ENCODE measurements at places on chromosomes 5 and 9.
A peak's percentile ranks its signal among the peaks of the same experiment; 100 is the strongest.

GRCh38 chr5:52802974-52803336, 15.2 kb downstream of the ITGA1 start:
- no peak for DNase-seq

- no peak for DNase-seq
Observed at GRCh38 chr5:119318256-119318894, 37.4 kb upstream of the TNFAIP8 start.

DNA sequence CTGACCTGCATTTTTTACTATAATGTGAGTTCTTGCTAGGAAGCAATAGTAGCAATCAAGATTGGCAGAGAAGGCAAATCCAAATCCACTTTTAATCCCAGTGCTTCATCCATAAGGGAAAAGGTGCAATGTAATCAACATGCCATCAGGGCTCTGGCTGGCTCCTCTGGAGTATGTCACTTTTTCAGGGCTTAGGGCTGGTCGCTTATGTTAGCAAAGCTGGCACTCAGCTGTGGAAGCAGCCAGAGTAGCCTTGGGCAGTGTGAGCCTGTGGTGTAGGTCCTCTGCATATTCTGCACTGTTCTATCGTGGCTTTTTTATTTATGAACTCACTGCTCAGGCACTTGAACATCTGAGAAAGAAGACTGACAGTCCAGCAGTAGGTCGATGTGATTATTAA, 16.1 kb downstream of the ACTBL2 start:
- DNase-seq: no peak

DNA sequence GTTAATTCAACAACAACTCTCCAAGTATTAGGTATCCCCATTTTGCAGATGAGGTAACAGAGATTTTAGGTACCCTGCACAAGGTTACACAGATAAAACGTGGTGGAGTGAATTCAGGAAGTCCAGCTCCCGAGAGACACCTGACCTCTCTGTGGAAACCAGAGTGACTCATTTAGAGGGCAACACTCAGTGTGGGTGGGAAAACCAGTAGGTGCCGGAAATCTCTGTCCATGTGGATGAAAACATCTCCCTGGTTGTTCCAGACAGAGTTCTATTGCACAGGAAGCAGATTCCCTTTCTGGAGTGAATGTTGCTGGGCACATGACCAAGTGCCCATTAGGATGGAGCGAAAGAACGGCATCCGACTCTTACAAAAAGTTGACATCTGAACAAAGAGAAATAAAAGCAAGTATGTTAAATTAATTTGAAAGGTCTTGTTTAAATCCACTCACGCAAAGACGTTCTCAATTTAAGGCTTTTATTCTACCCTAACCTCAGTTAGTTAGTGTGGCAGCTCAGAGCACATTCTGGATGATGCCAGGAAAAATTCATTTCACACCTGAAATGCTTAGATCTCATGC, 391.9 kb upstream of the WWC1 start:
- no peak for DNase-seq

DNA sequence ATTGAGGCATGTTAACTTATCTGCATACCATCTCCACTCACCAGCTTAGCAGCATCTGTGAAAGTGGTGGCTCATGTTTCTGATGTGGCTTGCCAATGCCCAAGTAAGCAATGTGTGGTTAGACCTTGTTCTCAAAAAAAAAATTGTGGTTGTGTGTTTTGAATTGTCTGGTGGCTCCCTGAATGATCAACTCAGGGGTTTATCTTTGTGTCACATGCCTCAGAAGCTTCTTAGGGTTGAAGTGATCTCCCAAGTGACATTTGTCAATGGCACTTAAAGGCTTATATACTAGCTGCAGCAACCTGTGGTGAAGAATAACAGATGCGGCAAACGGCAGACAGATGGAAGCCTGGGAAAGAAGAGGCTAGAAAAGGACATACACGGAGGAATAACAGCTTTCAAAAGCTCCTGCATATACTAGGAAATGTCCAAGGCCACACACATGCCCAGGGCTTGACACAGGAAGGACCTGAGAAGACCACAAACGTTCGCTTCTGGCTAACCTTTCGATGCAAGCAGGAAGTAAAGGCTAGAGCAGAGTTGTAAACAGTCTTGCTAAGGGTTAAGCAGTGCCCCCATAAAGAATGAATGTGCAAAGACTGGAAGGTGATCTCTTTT, 42.2 kb upstream of the FSD1L start:
- DNase-seq: peak; percentile 75

- no peak for DNase-seq
Observed at GRCh38 chr5:149210968-149211490, 60.6 kb upstream of the AFAP1L1 start.

- no peak for DNase-seq
Observed at GRCh38 chr9:18433620-18434019, 40.3 kb upstream of the ADAMTSL1 start.

DNA sequence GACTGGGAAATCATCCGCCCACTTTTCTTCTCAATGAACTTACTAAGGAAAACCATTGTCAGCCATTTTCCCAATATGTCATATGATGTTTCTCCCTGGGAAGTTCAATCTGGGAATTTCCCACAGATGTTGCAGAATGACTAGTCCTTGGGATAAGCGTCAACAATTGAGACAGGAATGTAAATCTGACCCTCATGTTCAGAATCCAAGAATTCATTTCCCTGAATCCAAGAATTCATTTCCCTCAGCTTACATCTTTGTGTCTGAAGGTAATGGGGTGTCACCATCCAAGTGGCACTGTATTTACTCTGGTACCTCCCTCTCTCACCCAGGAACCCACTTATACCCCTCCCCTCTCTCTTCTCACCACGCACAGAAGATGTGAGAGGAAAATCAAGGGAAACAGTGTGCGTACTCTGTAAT, 7.4 kb downstream of the KLF9 start:
- DNase-seq: no peak

GRCh38 chr9:126546036-126546435, 67.7 kb upstream of the LMX1B start:
- no peak for DNase-seq

DNA sequence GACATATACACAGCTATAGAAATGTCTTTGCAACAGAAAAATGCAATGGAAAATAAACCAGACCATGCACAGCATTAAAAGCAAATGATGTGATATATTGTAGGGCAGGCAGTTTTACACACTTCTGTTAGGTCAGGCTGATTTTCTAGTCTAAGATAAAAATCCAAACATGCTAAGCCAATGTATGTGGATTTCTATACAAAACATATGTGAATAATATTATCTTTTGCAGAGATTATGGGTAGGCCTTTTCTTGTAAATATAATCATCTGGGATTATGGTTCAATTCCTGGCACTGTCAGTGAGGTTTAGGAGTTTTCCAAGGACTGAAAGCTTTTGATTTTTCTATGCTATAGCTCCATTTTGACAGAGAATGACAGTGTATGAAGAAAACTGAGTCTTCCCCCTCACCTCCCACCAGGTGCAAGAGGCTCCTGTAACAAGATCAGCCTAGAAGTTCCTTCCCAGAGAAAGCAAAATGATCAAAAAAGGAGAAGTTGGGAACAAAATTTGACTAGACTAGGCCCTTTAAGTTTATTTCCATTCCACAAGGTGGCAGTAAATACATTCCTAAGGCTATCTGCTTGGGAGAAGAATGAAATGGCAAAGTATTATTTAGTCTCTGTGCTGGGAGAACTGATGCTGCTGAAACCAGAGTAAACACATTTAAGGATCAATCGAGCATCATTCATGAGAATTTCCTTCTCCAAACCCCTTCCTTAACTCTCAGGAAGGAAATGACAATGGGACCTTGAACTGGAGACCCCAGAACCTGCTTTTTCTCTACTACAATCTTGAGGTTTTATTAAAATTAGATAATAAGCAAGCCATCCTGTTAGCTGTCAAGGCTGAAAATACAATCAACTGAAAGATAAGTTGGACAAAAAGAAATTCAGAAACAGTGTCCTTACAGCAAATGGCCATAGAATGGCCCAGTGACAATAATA, 133.0 kb upstream of the TUT7 start:
- no peak for DNase-seq

- no peak for DNase-seq
Observed at GRCh38 chr5:131338051-131338453, 74.2 kb downstream of the CDC42SE2 start.

- DNase-seq: no peak
Observed at GRCh38 chr9:79615038-79615437, 43.3 kb downstream of the TLE4 start.

GRCh38 chr5:153318556-153318955, 171.9 kb upstream of the GRIA1 start:
- DNase-seq: no peak

- peak; percentile 79 for DNase-seq
Observed at GRCh38 chr9:96686638-96687335, 31.7 kb upstream of the PRXL2C start.

DNA sequence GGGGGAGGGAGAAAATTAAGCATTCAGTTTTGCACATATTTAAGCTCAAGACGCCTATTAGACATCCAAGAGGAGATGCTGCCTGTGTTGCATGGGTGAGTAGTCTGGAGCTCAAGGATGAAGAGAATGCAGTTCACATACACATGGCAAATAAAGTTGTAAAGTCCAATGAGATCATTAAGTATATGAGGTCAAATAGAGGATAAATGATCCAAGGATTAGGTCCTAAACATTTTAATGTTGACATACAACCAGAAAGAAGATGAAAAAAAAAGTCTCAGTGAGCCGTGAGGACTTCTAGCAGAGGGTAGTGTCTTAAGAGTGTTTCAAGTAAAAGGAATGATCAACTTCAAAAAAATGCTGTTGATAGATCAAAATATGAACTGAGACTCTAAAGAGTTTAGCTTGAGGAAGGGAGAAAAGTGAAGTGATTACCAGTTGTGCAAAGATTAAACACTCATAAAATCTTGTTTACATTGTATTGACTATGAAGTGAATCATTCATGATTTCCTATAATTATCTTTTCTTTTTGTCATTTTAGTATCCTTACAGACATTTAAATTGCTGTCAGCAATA, 251.8 kb downstream of the ZNF608 start:
- DNase-seq: no peak

DNA sequence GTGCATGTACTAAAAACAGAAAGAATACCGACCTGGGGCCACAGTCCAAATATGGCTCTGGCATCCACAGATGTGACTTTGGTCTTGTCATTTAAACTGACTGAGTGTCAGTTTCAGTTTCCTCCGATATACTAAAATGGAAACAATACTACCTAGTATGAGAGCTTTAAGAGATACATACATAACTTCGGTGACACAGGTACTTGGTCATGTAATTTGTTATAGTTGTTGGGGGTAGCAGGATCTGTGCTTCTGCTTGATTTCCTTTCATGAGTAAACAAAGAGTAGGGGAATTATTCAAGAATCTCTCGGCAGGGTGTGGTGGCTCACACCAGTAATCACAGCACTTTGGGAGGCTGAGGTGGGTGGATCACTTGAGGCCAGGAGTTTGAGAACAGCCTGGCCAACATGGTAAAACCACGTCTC, 32.1 kb downstream of the MTMR12 start:
- DNase-seq: peak; percentile 69

GRCh38 chr5:60699609-60700415, at the start of gene DEPDC1B:
DEPDC1B (minus strand) TSS chr5:60700166; CDS start chr5:60700093, 73 bp downstream.
- DNase-seq: peak; percentile 91

DNA sequence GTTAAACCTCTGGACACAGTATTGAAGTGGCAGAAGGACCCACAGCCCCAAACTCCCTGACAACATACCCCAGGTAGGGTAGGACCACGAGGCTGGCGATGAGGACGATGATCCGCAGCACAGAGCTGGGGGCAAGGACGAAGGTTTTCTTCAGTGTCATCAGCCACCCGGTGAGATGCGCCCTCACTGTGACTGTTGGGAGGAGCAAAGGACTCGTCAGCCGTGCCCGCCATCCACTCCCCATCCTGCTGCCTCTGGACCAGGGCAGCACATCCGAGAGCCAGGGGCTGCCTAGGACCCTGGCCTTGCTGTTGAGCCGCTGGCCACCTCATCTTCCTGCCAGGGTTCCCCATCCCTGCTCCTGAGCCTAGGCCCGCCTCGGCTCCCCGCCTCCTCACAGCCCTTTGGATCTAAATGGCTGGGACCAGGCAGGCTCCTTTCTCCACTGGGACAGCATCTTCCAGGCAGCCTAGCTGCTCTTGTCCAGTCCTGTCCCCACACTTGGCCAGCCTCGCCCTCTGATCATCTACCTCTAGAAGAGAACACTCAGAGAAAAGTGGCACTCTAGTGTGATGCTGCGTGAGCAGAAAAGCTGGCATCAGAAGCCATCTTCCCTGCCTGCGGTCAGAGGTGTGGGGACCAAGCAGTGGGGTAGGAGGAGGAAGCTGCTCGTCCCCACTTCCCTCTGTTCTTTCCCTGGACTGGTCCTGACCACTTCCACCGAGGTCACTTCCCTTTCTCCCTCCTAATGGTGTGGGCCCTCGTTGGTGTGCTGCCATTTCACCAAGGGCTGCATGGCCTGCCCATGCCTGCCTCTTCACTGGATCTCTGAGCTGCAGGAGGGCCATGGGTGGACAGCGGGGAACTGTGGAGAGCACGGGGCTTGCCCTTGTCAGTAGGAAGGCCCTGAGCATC, 49.2 kb downstream of the OTULIN start:
- no peak for DNase-seq

- DNase-seq: no peak
Observed at GRCh38 chr5:113804943-113805342, 291.4 kb downstream of the YTHDC2 start.

GRCh38 chr5:150653762-150654556, 7.1 kb upstream of the MYOZ3 start:
- no peak for DNase-seq

GRCh38 chr5:120258123-120258522, 206.0 kb upstream of the PRR16 start:
- DNase-seq: no peak

GRCh38 chr9:114247077-114247476, 75.8 kb upstream of the ORM1 start:
- no peak for DNase-seq

- no peak for DNase-seq
Observed at GRCh38 chr9:76459694-76460635, 983 bp downstream of the GCNT1 start.

DNA sequence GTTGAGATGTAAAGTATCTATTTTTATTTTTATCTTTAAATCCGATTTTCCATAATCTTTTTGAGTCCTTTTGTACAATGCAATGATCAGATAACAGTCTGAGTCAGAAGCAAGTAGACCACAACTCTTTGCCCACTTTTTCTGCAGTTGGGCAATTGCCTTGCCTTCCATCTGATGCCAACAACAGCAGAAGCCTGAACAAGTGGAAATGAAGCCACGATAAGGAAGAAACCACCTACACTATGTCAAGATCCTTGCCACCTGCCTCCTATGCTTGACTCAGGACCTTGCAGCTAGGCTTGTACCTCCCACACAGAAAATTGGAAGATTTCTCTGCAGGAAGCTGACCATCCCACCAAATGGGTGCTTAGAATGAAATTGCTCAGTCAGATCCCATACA, 78.6 kb downstream of the ANXA1 start:
- DNase-seq: no peak

Data from stimulated activated effector memory CD8-positive, alpha-beta T cell treated with anti-CD3 and anti-CD28 coated beads, Interleukin-12 subunit alpha, Interleukin-12 subunit beta, amount 100 ng/mL, for 72 hours (primary cell).